ENCODE measurements at places on chromosomes 16 and 17. TPM values are rescaled to one million over a fixed set of nuclear protein-coding genes. Genes with fewer than 3 reads are reported as not detected.

GRCh38 chr16:11140867-11141266 lies 115.1 kb downstream of the SOCS1 start:
- H3K27me3 ChIP-seq, result no peaks in the 10 kb centered on the region
- peaks cover 16% of the 10 kb centered on the region for H3K36me3 ChIP-seq
- H3K4me3 ChIP-seq, result no peak overlapping the region
- H3K4me1 ChIP-seq, result peaks cover 13% of the 10 kb centered on the region
- DNase-seq, result no peak

- peaks cover 8% of the 10 kb centered on the region for H3K4me1 ChIP-seq
- H3K36me3 ChIP-seq, result peaks cover 79% of the 10 kb centered on the region
- no peak overlapping the region for H3K27ac ChIP-seq
- no peak for DNase-seq
- H3K4me3 ChIP-seq, result no peak overlapping the region
Observed at GRCh38 chr17:75486951-75487350, 28.4 kb downstream of the CASKIN2 start.

GRCh38 chr17:42067371-42068091 lies 17.1 kb upstream of the C17orf113 start:
- H3K4me3 ChIP-seq, result no peak overlapping the region
- no peaks in the 10 kb centered on the region for H3K36me3 ChIP-seq
- peaks cover 2% of the 10 kb centered on the region for H3K27me3 ChIP-seq
- DNase-seq, result peak; percentile 58

- H3K27ac ChIP-seq, result no peak overlapping the region
- H3K36me3 ChIP-seq, result no peaks in the 10 kb centered on the region
- no peak overlapping the region for H3K4me3 ChIP-seq
- peaks cover 7% of the 10 kb centered on the region for H3K27me3 ChIP-seq
Observed at GRCh38 chr17:497241-498034, 144.8 kb upstream of the RPH3AL start.

- no peaks in the 10 kb centered on the region for H3K36me3 ChIP-seq
- H3K27ac ChIP-seq, result no peak overlapping the region
- H3K4me3 ChIP-seq, result no peak overlapping the region
- DNase-seq, result no peak
- H3K4me1 ChIP-seq, result no peaks in the 10 kb centered on the region
- H3K27me3 ChIP-seq, result no peaks in the 10 kb centered on the region
Observed at GRCh38 chr17:6870841-6871240, 39.3 kb upstream of the TEKT1 start.

GRCh38 chr16:81127051-81127450 lies 30.9 kb upstream of the GCSH start:
- H3K36me3 ChIP-seq, result no peaks in the 10 kb centered on the region
- no peak for DNase-seq
- no peaks in the 10 kb centered on the region for H3K27me3 ChIP-seq
- no peak overlapping the region for H3K27ac ChIP-seq
- H3K4me3 ChIP-seq, result no peak overlapping the region
- H3K4me1 ChIP-seq, result no peaks in the 10 kb centered on the region

- no peaks in the 10 kb centered on the region for H3K36me3 ChIP-seq
- no peak overlapping the region for H3K4me3 ChIP-seq
Observed at GRCh38 chr16:60120586-60120985, 1386.5 kb upstream of the GOT2 start.

DNA sequence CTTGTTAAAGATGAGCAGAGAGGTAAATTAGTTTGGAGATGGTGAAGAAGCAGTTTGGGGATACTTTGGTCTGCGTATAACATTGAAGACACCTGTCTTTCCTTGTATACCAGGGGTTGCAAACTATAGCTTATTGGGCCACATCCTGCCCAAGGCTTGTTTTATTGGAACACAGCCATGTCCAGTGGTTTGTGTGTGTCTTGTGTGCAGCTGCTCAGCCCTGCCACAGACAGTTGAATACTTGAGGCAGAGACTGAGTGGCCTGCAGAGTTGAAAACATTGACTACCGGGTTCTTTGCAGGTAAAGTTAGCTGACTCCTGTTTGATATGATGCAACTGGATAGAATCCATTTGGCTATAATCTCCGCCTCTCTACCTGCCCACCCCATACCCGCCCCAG lies 224.4 kb downstream of the PRKCA start:
- no peak overlapping the region for H3K27ac ChIP-seq
- H3K4me1 ChIP-seq, result peaks cover 6% of the 10 kb centered on the region
- no peaks in the 10 kb centered on the region for H3K27me3 ChIP-seq
- H3K4me3 ChIP-seq, result no peak overlapping the region

- H3K4me1 ChIP-seq, result peaks cover 9% of the 10 kb centered on the region
- no peaks in the 10 kb centered on the region for H3K27me3 ChIP-seq
- peaks cover 7% of the 10 kb centered on the region for H3K36me3 ChIP-seq
- DNase-seq, result no peak
Observed at GRCh38 chr17:7313890-7314718, 1.1 kb downstream of the GPS2 start.

GRCh38 chr17:64781014-64781756 lies 119.1 kb upstream of the SMURF2 start:
- peaks cover 50% of the 10 kb centered on the region for H3K4me1 ChIP-seq
- peak overlapping the region; percentile 58 for H3K4me3 ChIP-seq
- peaks cover 43% of the 10 kb centered on the region for H3K36me3 ChIP-seq
- peak; percentile 50 for DNase-seq
- H3K27ac ChIP-seq, result peak overlapping the region; percentile 65

PLXDC1 gene
- polyA plus RNA-seq, result 12.7 TPM

GNGT2 gene
- 3.0 TPM for polyA plus RNA-seq

PIRT gene
- not detected for polyA plus RNA-seq

FAM83G gene
- polyA plus RNA-seq, result 37.3 TPM

HSD17B2 gene
- 250 TPM for polyA plus RNA-seq

Data from small intestine (tissue), 16 donors.